Activated CD4-positive, alpha-beta T cell treated with anti-CD3 and anti-CD28 coated beads for 24 hours (primary cell): ENCODE measurements at places on chromosomes 12 and 14.
A peak's percentile ranks its signal among the peaks of the same experiment; 100 is the strongest.

DNA sequence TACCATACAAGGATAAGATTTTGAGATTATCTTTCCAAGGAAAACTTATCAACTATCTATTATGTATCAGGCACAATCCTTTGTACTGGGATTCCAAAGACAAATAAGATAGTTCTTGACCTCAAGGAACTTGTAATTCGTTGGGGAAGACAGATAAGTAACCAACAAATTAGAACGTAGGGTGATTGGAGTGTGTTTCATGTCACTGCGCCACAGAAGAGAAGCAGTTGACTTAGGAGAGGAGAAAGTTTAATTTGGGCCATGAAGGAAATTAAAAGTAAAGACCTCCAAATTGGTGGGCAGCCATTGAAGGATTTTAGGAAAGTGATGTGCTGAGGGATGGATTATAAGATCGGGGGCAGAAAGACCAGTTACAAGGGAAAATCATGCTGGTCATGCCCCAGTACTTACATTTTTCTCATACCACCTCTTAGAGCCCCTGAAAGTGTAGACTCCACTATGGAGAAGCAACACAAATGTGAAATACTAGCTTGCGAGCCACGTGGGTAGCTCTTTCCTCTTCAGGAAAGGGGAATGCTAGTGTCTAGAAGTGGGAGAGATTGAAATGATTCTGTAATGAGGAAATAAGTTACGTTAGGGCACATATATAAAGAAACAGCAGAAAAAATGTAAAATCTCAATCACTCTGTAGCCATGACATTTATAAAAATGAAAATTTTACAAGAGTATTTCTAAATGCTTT lies 148.7 kb downstream of the ETV6 start:
- no peak for DNase-seq

- DNase-seq: no peak
Observed at GRCh38 chr14:74571901-74572725, 39.9 kb downstream of the LTBP2 start.

DNA sequence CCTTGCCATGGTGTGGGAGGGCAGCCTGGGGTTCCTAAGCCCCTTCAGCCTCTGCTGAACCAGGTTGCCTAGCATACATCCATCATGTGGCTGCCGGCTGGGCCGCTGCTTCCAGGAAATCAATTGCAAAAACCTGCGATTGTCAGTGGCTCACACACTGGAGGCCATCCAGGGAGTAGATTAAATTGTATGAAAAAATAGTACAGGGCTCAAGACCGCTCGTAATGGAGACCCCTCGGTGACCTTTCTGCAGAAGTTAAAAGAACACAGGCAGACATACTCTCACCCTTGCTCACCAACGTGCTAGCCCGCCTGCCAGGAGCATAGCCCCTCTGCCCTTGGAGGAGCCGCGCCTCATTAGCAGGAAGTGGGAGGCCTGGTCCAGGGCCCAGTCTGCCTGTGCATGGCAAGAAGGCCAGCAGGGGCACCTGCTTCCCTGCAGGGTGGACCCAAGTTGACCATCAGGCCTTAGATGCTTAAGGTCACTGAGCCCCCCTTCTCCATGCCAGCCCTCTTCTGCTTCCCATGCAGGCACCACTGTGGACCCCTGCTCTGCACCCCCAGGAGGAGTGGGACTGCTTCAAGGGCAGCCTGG lies 31.4 kb upstream of the CIPC start:
- DNase-seq: no peak

- DNase-seq: no peak
Observed at GRCh38 chr12:119011231-119011630, 29.9 kb downstream of the SRRM4 start.

DNA sequence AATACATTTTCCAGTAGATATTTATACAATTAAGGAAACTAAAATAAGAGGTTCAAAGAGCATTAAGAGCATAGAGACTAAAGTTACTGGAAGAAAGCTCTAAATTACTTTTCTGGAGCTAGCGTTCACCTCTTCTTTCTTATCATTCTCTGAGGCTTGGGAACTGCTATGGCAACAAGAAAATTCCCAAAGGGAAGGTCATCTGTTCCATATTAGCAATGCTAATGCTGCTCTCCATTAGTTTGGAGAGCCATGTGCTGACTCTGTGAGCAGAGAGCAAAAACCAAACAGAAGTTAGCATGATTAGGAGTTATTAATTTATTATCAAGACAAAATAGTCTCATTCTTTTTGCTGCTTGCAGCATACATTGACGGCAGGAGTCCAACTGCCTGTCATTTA lies 143.1 kb upstream of the SLC16A7 start:
- DNase-seq: no peak

DNA sequence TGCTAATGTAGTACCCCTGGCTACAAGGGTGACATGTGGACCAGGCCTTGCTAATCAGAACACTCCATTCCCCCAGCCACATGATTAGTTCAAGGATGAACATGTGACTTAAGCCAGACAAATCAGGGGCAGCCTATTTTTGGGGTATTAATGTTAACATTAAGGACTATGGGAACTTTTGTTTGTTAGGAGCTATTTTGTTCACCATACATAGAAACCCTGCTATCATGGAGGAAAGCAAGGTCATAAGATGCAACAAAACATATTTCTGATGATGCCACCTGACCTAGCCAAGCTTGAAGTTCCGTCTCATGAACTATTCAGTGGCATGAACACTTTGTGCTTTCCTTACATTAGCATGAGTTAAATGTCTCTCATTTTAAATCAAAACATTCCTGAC lies 90.8 kb upstream of the PELI2 start:
- DNase-seq: no peak

DNA sequence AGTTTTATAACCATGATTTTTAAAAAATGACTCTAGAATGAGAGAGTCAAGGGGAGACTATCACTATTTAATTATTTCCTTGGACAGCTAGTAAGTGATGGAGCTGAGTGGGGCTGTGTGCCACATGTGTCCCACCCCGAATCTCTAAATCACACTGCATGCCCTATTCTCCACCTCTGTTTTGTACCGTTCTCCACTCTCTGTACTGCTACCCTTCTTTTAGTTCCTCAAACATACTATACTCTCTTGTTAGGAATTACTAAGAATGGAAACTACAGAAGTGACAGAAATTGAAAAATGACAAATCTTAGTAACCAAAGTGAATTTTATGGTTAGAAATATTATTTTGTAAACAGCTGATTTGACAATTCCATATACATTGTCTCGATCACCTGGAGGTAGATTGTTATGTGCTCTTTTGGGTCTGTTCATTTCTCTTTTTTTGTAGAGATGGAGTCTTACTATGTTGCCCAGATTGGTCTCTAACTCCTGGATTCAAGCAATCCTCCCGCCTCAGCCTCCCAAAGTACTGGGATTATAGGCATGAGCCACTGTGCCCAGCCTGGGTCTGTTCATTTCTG lies 35.9 kb downstream of the SLC11A2 start:
- DNase-seq: no peak

DNA sequence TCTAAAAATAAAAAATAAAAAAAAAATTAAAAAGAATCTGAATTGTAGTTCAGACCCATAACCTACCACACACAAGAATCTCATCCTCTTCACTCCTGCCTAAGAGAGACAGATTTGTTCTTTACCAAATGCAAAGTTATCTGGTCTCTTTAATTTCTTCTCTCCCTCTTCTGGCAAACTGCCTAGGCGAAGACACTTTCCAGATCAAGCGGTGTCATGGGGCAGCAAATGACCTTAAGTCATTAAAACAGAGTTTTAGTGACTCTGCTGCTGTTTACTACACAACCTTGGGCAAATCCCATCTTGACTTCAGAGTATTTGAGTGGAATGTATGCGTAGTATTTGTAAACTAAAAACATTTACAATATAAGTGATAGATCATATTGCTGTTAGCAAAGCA lies 60.9 kb upstream of the NID2 start:
- DNase-seq: no peak

- no peak for DNase-seq
Observed at GRCh38 chr14:99182548-99183250, 89.3 kb downstream of the BCL11B start.

GRCh38 chr14:103164779-103165178 lies 41.5 kb downstream of the TNFAIP2 start:
- no peak for DNase-seq

DNA sequence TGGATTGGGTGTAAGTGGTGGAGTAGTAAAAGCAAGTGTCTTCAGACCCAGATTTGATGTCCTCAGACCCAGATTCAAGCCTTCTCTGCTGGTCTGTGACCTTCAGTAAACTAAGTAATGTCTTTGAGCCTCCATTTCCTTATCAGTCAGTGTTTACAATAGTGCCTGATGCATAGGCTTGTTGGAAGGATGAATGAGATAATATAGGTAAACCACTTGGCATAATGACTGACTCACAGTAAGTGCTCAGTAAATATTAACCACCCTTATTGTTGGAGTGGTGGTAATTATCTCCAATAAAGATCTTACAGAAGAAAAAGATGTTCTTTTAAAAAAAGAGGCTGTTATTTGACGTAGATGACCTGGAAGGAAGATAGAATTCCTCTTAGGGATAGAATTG lies 86.2 kb downstream of the IGF1 start:
- no peak for DNase-seq

- DNase-seq: no peak
Observed at GRCh38 chr12:78933014-78933413, 68.4 kb downstream of the SYT1 start.

DNA sequence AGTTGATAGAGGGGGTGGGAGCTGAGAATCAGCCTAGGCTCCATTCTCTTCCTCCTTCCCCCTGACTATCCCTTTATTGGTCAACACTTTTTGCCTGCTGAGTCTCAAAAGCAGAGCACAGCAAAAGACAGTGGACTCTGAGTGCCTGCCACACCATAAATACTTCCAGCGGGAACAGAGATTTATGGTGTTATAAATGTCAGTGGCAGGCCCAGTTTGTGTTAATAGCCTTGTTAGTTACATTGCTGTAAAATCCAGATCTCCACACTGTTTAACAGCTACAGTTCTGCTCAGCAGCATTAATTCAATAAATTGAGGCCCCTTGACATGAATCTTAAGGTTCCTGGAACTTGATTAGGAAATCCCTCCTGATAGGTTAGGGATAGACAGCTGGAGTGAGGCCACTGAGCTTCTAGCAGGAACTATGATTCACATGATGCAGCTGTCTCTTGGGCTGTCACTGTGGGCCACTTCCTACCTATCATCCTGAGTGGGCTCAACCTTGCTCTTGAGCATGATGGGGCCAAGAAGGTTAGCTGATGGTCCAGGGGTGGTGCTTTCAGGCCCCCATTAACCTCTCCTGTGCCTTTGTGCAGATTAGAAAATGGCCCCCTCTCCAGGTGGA lies 295.2 kb upstream of the SRRM4 start:
- no peak for DNase-seq

GRCh38 chr14:74492776-74493342 lies at the start of gene NPC2:
Gene NPC2, minus strand, starts transcription at chr14:74493305. Its CDS starts 31 bp downstream, at chr14:74493274.
- no peak for DNase-seq

- DNase-seq: no peak
Observed at GRCh38 chr12:6833189-6833890, 5.1 kb downstream of the P3H3 start.

- DNase-seq: no peak
Observed at GRCh38 chr14:103742499-103743255, 27.1 kb downstream of the ZFYVE21 start.

DNA sequence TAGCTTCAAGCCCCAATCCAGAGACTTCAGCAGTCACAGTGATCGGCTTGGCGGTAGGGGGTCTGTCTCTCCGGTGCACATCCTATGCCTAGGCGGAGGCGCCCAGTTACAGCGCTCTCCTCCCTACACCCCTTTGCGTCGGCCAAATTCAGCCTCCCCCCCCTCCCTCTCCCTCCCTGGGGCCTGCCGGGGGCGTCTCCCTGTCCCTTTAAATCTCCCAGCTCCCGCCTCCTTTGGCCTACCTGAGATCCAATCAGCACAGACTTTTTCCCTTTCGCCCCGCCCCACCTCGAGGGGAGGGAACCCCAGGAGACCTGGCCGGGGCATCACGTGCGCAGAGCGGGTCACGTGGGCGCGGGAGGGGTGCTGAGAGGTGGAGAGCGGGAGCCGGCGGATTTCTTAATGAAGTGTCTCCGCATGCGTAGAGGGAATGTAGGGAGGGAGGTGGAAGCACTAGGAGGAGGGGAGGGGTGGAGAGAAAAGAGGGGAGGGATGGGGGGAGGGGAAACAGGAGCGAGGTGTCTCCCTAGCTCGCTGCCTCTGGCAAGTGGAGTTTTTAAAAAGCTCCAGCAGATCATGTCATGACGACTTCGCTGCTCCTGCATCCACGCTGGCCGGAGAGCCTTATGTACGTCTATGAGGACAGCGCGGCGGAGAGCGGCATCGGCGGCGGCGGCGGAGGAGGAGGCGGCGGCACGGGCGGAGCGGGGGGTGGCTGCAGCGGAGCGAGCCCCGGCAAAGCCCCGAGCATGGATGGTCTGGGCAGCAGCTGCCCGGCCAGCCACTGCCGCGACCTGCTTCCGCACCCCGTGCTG lies at the start of gene HOXC13:
Gene HOXC13, plus strand, starts transcription at position 506 of the 815 bp plus-strand sequence. Its CDS starts 76 bp downstream, at position 582.
- peak; percentile 44 for DNase-seq

DNA sequence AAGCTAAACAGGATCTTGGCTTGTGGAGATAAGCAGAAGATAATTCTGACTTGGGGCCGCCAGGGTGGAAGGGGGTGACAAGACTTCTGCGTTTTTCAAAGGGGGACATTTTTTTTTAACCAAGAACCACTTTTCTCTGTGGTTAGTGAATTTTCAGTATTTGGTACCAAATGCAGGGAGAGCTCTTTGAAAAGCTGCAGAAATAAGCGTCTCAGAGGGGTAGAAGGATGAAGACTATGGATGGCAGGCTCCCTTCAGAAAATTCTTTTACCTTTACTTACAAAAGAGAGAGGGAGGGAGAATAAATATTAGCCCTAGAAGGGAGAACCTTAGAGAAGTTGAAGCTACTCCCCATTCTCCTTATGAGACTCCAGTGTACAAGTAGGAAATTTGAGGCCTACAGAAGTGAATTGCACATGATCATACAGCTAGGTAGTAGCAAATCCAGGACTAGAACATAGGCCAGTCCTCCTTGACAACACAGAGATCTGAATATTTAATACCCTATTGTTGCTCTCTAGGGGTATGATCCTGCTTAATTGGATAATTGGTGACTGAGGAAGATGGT lies 840 bp downstream of the MRPL52 start:
- no peak for DNase-seq

DNA sequence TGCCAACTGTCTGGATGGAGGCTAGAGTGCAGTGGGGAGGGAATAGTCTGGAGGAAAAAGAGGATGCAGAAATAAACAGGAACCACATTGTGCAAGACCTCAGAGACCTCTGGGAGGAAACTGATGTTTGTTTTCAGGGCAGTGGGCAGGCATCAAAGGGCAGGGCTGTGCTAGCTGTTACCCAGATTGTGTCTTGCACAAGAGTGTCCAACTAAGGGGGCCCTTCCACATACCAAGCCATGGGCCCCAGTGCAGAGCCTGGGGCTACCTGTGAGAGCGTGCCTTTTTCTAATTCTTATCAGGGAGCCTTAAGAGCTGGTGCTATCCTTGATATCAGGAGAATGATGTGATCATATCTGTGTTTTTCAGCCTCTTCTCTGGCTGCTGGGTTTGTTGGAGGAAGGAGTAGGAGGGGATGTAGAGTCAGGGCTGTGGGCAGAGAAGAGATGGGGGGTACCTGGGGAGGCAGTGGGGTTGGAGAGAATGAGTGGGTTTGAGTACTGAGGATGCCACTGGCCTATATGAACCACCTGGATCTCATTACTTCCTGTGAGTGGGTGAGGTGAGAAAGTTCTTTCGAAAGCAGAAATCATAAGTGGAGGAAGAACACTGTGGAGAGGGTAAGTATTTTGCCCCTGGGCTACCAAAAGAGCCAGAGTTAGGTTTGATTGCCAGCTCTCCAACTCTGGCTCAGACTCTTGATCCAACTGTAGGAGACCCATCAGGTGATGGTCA lies 259.2 kb upstream of the CRY1 start:
- DNase-seq: no peak
